Subcutaneous preadipocyte (primary cell): ENCODE measurements at places on chromosomes 11 and 22. TPM values are rescaled to one million over a fixed set of nuclear protein-coding genes. Genes with fewer than 3 reads are reported as not detected.

Gene MMP13
- not detected in 2 replicates for total RNA-seq

Gene OLFML1
- total RNA-seq: 4.1 and 10.7 TPM in 2 replicates

Gene TNNI2
- total RNA-seq: not detected in 2 replicates

Gene FIBIN
- total RNA-seq: 2.9 and 12.5 TPM in 2 replicates

Gene LUZP2
- under 0.01 TPM in 1 of 2 replicates, not detected in the other for total RNA-seq

Gene MYO7A
- under 0.01 TPM in 1 of 2 replicates, not detected in the other for total RNA-seq

Gene ASPHD2
- total RNA-seq: 0.73 and 0.78 TPM in 2 replicates

Gene ME3
- 34.8 and 43.7 TPM in 2 replicates for total RNA-seq

Gene BTG4
- total RNA-seq: not detected in 2 replicates

Gene NUCB2
- total RNA-seq: 46.1 and 52.2 TPM in 2 replicates

Gene MISFA
- total RNA-seq: under 0.01 and 0.59 TPM in 2 replicates

Gene PATE2
- total RNA-seq: 0.20 and 0.37 TPM in 2 replicates

Gene ELMOD1
- total RNA-seq: under 0.01 and 0.20 TPM in 2 replicates

Gene VWCE
- 3.1 and 8.1 TPM in 2 replicates for total RNA-seq

Gene CBLIF
- not detected in 2 replicates for total RNA-seq

Gene SHISAL1
- 0.37 and 1.4 TPM in 2 replicates for total RNA-seq

Gene MDK
- total RNA-seq: 2.5 and 5.1 TPM in 2 replicates

Gene SCGB1D2
- total RNA-seq: not detected in 2 replicates

Gene VSIG2
- total RNA-seq: not detected in 2 replicates

Gene KCNJ11
- total RNA-seq: not detected in 2 replicates

Gene IGLL5
- total RNA-seq: not detected in 2 replicates

Gene MS4A4A
- not detected in 2 replicates for total RNA-seq

Gene OR4D11
- not detected in 2 replicates for total RNA-seq

Gene CNTN5
- total RNA-seq: not detected in 2 replicates

Gene MCHR1
- total RNA-seq: 0.37 TPM in 1 of 2 replicates, not detected in the other

Gene PRG3
- not detected in 2 replicates for total RNA-seq

Gene CLMP
- 162 and 189 TPM in 2 replicates for total RNA-seq

Gene PIWIL4
- total RNA-seq: 1.8 TPM in 2 replicates

Gene YPEL1
- total RNA-seq: 0.20 and 0.37 TPM in 2 replicates

Gene CARD10
- 17.3 and 32.1 TPM in 2 replicates for total RNA-seq

Gene SLC22A8
- not detected in 2 replicates for total RNA-seq

Gene SF3B2
- total RNA-seq: 154 and 157 TPM in 2 replicates

Gene AKIP1
- total RNA-seq: 26.0 and 27.2 TPM in 2 replicates

Gene LDHAL6A
- not detected in 2 replicates for total RNA-seq

Gene CARD16
- total RNA-seq: 1.8 and 2.2 TPM in 2 replicates

Gene DKK3
- 11.1 and 14.7 TPM in 2 replicates for total RNA-seq

Gene RRP7A
- 28.7 and 58.6 TPM in 2 replicates for total RNA-seq
